Activated T-cell treated with anti-CD3 and anti-CD28 coated beads, Interleukin-2, amount 50 U/mL, for 1 hour (primary cell): ENCODE measurements at places on chromosomes 11 and 22.

DNA sequence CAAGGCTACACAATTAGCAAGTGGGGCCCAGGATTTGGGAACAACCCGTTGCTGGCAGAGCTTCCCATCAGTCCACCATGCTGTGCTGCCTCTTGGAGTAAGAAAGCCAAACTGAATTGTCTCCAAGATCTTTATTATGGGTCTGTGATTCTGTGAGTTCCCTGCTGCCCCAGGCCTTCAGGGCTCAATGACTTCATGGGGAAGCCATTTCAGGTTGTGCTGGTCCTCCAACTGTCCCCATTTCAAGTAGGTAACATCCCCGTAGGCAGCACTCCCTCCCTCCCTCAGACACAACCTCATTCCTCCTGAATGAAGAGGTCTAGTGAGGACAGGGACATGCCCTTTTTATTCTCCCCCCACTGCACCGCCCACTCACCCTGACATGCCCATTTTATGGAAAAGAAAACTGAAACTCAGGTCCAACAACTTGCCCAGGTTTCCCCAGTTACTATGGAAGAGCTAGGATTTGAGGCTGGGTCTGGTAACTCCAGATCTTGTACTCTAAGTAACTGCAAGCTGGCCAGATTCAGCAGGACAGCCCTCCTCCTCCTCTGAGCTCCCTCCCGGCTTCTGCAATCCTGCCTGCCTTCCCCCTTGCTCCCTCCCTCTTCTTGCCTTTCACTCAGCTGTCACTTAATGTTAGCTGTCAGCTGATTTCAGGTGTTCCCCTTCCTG is 8.2 kb upstream of the YWHAH start:
- DNase-seq = no peak

- no peak for DNase-seq
These were observed 7.5 kb downstream of the CFAP68 start for GRCh38 chr11:111886844-111887243.

- no peak for DNase-seq
These were observed 6.4 kb downstream of the MMP12 start for GRCh38 chr11:102868339-102868738.

DNA sequence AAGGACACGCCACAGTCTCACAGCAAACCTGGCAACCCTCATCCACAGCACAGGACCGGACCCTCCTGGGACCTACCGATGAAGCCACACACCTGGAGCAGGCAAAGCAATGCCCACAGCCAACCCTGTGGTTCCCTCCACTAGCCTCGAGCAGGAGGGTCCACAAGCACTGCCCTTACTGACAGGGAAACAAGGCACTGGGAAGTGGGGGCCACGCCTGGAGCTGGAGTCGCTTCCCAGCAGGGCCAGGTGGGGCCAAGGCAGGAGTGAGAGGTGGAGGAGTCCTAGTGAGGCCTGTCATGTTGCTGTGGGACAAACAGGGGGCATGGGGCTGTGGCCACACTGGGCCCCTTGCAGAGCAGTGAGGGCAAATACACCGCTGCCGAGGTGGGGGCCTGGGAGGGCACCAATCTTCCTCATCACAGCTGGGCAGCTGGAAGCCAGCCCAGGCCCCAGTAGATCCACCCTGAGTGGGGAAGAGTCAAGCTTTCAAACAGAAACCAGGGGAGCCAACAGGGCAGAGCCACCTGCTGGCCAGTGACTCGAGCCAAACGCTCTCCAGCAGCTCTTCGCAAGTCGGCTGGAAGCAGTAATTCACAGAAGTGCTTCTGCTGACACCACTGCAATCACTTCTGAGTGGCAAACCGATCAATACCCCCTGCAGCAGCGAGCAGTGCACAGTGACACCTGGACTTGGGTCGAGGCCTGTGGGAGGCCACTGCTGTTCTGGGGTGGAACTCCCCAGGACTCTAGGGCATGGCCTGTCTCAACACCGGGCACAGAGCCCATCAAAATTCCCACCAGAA is 13.7 kb downstream of the SULT4A1 start:
- DNase-seq = no peak

GRCh38 chr22:49574881-49575702 is 252.6 kb downstream of the BRD1 start:
- DNase-seq = no peak
